ENCODE measurements at places on chromosomes 5 and 9.

GRCh38 chr5:122909470-122910100, 64.2 kb downstream of the SNX24 start:
- DNase-seq, result no peak

DNA sequence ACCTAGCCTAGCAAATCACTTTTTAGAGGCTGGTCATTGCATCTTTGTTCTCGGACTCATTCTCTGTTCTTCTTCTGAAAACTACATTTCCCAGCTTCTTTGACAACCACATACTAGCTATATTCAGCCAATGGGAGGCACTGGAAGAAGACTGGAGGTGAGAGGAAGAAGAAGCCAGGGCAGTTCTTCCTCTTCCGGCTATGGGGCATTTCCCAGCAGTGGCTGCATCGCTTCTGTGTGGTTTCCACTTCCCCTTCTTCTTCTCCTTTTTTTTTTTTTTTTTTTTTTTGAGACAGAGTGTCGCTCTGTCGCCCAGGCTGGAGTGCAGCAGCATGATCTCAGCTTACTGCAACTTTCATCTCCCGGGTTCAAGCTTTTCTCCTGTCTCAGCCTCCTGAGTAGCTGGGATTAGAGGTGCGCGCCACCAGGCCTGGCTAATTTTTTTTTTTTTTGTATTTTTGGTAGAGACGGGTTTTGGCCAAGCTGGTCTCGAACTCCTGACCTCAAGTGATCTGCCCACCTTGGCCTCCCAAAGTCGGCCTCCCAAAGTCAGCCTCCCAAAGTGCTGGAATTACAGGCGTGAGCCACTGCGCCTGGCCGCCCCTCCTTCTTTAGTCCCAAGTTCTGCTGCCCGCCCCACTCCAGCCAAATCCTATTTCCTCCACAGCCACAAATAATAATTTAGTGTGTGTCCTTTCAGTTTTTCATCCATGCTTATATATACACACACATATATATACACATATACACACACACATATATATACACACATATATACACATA, 6.9 kb upstream of the UBAP1 start:
- peak; percentile 59 for DNase-seq

- DNase-seq, result no peak
Measured at GRCh38 chr5:112183103-112183711, 235.9 kb downstream of the EPB41L4A start.

GRCh38 chr9:121141306-121141705, 60.4 kb downstream of the RAB14 start:
- DNase-seq, result no peak

GRCh38 chr5:68373050-68373449, 157.5 kb downstream of the PIK3R1 start:
- no peak for DNase-seq

DNA sequence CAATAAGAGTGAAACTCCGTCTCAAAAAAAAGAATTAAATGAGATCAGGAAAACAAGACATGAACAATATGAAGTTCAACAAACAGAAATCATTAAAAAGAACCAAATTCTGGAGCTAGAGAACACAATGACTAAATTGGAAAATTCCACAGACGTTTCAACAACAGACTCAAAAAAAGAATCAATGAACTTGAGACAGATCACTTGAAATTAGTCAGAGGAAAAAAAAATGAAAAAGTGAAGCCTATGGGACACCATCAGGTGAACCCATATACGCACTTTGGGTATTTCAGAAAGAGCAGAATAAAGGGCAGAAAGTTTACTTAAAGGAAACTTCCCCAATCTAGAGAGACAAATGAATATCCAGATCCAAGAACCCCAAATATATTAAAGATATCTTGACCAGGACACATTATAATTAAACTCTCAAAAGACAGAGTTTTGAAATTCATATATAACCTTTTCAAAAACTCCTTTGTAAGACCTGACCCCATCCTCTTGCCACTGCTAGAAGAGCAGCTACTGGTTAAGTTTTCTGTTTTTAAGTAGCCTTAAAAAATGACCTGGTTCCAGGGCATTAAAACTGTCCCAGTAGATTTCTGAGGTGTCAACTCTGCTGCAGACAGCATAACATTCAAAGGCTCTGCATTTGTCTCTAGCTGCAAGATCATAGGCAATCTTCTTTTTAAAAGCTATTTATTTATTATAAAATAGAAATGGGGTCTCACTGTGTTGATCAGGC, 7.7 kb upstream of the MATR3 start:
- DNase-seq, result no peak

Data from RPMI8226 (cell line).